Activated T-cell treated with anti-CD3 and anti-CD28 coated beads, Interleukin-2, amount 50 U/mL, for 72 hours (primary cell): ENCODE measurements at places on chromosomes 5 and 9.
A peak's percentile ranks its signal among the peaks of the same experiment; 100 is the strongest.

- DNase-seq = no peak
Observed at GRCh38 chr5:24646915-24647314, 2.1 kb upstream of the CDH10 start.

DNA sequence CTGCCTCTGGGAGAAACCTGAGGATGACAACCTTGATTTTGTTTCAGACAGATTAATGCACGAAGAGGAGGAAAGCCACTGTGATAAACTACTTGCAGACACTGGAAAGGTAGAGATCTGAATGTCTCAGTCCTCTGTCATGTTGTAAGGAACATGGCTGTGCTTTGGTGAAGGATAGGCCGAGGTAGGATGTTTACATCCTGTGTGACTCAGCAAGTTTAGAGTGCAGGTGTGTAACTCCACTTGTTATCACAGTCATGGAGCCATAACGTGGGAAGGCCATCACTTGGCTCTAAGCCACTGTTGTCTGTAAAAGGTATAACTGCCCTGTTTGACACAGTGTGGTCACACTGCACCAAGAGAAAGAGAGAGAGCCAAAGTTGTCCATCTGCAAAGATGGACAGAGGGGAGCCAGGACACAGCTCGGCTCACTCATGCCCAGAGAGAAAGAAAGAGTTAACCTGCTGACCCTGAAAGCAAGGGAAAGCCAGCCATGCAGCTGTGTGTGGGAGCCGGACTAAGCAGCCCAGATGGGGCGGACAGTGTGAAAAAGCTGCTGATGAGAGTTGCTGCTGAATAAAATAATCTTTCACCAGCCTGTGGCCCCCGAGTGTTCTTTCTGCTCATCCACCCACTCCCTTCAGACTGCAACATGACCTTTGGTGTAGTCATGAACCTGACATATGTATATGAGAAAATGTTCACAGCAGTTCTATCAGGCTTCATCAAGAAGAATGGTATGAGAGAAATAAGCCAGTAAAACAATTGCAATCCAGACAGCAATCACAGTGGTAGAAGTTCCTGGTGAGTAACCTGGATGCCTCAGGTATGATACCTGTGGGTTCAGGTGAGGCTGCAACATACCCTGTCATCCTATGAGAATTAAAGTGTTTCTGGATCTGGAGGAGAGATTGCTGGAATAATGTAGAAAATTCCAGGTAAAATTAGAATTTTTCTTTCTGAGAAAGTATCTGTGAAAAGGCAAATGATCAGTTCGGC lies 115.9 kb downstream of the TARS1 start:
- no peak for DNase-seq

- DNase-seq = no peak
Observed at GRCh38 chr9:86321373-86321772, 32.8 kb downstream of the TUT7 start.

DNA sequence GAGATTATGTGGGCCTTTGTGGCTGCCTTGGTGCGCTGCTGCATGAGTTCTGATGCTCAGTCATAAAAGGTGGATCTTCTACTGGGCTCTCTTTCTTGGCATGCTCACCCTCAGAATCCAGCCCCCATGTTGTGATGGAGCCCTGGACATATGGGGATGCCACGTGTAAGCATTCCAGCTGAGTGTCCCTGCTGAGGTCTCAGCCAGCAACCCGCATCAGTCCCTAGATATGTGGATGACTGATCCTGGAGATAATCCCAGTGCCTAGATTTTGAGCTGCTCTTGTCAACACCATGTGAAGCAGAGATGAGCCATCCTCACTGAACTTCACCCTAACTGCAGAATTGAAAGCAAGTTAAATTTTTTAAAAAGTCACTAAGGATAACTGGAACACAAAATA lies 390.1 kb downstream of the DMRT2 start:
- DNase-seq = no peak

DNA sequence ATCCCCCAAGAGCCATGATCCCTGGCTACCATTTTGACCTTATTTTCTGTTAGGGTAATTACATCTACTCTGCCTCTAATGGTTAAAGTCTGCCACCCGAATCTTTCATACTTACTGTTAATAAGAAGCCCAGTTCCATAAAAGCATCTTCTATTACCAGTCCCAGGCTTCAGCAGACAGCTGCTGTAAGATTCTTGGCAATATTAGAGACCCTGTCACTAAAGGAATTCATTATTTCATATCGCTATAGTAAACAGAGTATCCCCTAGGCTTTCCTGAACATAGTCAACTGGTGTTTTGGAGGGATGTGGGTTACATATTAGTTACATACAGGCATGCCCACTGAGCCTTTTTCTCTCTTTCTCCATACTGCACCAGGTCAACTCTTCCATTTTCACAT lies 608.7 kb upstream of the SEMA6A start:
- no peak for DNase-seq

DNA sequence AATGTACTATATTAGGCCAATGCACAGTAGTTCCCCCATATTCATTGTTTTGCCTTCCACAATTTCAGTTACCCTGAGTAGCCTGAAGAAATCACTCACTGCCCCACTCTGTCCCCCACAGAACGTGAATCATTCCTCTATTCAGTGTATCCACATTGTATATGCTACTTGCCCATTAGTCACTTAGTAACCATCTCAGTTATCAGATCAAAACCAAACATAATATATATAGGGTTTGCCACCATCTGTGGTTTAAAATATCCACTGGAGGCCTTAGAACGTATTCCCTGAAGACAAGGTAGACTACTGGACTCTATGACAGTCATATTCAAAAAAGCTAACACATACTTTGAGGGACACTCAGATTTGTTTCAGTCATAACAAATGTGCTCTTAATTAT lies 465.7 kb upstream of the RGMB start:
- no peak for DNase-seq

GRCh38 chr9:76403352-76403751 lies 9.1 kb upstream of the RFK start:
- peak; percentile 21 for DNase-seq

GRCh38 chr9:113997610-113998009 lies 80.5 kb downstream of the AMBP start:
- no peak for DNase-seq

- no peak for DNase-seq
Observed at GRCh38 chr5:14793851-14794250, 77.7 kb downstream of the ANKH start.

DNA sequence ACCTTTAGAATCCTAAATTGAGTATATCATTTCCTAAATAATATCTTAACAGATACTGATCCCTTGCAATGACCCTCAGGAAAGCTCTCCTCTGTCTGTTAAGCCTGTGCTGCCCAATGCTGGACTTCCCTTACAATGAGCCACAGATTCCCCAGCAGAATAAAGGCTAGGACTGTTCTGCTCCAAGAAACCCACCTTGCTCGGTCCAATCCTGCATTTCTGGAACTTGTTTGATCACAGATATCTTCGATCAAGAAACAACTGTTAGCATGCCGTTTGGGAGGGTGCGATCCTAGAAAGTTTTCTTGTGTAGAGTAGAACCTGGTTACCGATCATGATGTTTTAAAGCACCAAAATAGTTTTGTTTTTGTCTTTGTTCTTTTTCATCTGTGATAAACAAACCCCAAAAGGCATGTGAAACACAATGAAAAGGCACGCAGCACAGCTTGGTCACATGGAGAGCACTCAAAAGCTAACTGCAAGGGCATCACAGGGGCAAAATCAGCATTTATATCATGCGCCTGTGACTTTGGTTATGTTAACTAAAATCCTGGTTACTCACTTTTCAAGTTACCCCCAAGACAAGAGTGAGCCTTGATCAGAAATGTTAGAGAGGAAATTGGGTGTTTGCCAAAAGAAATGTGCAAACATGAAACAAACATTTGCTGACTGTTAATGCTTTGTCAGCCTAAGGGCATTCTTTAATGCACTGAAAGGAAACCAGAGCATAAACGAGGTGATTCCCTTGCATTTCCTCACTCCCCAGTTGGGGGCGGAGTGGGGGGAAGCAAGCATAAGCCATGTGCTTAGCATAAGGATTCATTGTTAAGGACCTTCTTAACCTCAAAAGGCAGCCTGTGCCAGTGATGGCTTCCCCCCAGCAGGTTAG lies 61.9 kb upstream of the ADAMTS16 start:
- no peak for DNase-seq

- no peak for DNase-seq
Observed at GRCh38 chr9:78438780-78439179, 141.9 kb downstream of the PSAT1 start.

DNA sequence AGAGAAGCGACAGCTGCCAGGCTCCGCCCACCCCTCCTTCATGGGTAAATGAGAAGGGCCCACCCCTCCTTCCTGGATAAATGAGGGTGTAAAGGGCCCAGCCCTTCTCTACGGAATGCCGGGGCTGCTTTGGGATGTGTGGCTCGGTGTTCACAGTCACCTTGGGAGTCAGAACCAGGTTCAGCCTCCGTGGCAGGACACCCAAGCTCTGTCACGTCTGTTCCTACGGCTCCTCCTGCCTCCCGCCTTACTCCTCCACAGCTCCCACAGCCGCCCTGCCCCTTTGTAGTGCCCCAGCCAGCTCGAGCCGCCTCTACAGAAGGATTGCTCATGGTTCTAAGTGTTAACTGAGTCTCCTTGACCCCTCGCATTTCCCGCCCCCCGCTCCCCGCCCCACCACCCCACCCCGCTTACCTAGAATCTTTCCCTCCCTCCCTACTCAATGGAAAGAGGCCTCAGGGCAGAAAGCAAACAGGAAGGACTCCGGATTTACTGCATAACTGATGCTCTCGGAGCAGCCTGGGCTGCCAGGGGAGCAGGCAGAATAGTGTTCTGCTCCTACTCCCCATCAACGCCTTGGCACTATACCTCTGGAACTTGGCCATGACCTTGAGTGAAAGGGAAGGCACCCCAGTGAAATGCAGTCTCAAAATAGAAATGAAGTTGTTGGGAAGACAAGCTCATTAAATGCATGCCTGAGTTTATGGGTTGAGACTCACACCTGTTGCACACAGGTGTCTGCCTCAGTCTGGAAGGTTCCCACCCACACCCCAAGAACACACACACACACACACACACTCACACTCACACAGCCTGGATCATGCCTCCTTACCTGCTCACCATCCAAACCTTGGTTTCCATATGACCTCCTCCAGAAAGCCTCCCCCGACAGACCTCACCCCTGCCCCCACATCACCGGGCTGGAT lies 59.6 kb downstream of the NEURL1B start:
- no peak for DNase-seq

DNA sequence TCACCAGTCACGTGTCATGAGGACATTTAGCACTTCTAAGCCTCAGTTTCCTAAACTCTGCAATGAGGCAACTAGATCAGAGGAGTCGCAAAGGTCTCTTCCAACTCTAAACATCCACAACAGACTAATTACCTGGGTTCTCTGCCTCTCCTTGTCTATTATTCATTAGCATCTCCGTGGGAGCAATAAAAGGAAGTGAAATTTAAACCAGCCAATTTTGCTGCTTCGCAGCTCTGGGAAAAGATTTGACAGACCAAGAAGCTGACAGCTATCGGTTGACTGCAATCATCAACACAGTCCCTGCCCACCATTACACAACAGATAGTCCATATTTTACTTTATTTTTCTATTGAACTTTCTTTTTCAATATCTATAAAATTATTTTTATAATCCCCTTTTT lies 308.9 kb downstream of the NR2F1-AS1 start:
- no peak for DNase-seq

GRCh38 chr5:167754501-167755021 lies 536.9 kb upstream of the WWC1 start:
- DNase-seq = no peak

GRCh38 chr5:17077440-17078233 lies 139.8 kb upstream of the BASP1 start:
- no peak for DNase-seq

- no peak for DNase-seq
Observed at GRCh38 chr5:89946916-89947315, 462.6 kb downstream of the CETN3 start.

- DNase-seq = no peak
Observed at GRCh38 chr5:149297340-149298025, 25.8 kb downstream of the AFAP1L1 start.

- DNase-seq = peak; percentile 55
Observed at GRCh38 chr9:75185585-75186170, 97.4 kb downstream of the OSTF1 start.

DNA sequence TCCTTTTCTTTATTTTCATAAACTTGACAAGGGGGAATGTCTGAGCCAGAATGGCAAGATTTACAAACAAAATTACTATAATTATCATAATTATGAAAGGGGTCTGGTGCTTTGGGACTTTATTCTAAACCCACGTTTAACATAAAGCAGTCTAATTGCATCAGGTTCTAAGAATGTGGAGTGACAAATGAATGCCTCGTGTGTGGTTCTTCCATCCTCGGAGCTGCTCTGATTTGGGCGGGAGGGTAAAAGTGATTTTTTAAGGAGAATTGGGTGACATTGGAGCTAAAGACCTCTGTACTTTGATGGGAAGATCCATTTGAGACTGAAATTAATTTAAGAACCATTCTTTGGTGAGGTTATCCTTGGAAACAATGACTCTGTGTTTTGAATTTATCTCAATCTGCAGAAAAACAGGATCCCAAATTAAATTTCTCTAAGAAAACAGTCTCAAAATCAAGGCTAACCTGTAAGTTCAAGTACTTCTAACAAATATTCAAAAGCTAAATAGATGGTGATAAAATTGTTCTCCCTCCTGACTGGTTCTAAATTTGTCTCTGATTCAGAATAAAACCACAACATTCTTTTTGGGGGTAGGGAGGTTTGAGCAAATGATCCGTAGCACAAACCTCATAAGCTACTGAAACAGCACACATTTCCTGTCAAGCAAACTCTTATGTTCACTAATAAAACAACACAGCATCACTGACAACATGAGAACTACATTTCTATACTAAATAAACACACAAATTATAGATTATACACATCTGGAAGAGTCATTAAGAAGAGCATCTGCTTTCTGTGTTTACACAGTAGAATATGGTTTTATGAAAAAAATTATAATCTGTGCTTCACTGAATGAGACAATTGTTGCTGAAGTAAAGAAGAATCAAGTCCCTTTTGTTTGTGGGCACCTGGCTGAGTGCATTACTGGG lies 85.5 kb downstream of the DCP2 start:
- DNase-seq = no peak

- no peak for DNase-seq
Observed at GRCh38 chr9:3879315-3879714, 353.5 kb upstream of the RFX3 start.

DNA sequence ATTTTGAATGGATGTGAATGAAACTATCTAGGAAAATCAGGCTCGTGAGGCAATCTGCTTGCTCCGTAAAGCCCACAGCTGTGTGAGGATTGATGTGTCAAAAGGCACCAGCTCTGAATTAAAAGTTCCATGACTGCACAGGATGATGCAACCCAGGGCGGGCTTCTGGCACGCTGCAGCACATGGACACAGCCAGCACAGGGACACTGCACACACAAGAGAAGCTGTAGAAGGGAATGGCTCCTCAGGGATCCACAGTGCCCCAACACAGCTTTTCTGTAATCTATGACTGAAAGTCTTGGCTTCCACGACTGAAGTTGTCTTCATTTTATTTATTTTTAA lies 151.0 kb downstream of the GCNT1 start:
- DNase-seq = no peak

GRCh38 chr5:93117751-93118531 lies 463.1 kb downstream of the NR2F1-AS1 start:
- DNase-seq = no peak

DNA sequence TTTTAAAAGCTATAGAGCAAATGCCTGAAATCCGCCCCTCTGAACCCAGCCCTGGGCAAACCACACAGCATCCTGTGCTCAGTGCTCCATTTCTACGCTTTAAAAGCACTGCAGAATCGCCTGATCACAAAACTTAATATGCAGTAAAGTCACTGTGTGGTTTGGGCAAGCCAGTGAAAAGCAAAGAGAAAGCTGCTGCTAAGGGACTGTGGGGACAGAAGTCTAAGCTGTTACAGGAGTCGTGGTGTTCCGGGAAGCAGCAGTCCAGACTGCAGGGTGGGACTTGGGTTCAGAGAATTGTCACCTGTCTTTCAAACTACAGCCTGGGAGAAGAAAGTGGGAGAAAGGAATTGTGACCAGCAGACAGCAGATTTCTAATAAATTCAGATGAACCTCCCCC lies 8.2 kb downstream of the RAPGEF1 start:
- DNase-seq = no peak
